NT2/D1 (cell line): ENCODE measurements at places on chromosomes 5 and 9.

GRCh38 chr9:33246269-33246860 lies 6.4 kb downstream of the SPINK4 start:
- no peak for DNase-seq

- peak; percentile 28 for DNase-seq
These were observed 269.9 kb upstream of the PAPPA start for GRCh38 chr9:115883467-115884329.

- no peak for DNase-seq
These were observed 17.8 kb upstream of the CEP72 start for GRCh38 chr5:594226-594860.

DNA sequence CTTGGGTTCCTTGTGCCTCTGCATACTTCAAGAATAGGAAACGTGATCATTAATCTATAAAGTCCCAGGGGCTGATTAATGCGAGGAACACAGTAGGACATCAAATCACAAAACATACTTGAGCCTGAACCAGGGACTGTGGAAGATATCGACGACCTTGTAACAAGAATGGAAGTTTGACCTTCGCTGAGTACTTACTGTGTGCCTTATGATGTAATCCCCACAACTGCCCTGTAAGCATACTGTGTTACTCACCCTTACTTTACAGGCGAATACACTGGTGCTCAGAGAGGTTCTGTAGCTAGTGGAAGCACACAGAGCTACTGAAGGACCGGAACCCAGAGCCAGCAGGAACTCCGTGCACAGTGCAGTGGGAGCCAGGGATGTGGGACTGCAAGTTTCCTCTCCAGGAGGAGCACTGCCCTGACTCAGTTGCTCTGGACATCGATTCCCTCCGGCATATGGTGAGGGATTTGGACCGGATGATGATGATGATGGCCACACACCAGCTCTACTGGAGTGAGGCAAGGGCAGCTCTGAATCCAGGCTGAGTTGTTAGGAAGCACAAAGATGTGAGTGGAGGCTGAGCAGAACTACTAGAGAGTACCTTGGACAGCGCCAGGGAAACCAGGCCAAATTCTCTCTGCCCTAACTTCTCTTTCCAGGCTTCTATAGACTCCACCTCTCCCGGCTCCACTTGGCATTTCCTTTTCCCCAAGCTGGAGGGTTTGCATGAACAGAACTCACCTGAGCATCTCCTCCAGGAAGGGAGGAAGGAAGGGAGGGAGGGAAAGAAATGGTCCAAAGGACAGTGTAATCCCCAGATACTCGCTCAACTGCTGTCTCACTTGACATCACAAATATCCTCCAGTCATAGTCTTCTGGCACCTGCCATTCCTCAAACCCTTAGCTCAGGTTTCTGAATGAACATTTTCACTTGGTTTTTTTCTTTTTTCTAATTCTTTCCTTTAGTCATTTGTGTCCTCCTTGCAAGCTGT lies 1.5 kb upstream of the GABBR2 start:
- DNase-seq: no peak

DNA sequence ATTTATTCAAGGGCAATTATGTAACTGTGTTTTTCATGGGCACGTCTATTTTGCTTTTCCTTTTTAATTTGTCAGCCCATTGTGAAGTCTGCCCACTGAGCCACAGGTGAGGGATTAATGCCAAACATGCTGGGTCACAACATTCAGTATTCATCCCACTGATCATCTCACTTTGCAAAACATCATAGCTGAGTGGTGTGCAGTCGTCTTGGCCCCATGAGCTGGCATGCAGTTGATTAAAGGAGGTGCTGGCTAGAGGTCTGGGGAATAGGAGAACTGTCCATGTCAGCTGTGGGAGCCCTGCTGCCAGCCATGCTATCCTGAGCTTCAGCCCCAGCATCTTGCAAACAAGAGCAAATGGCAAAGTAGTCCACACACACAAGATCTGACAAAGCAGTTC lies 11.7 kb upstream of the ESM1 start:
- no peak for DNase-seq

DNA sequence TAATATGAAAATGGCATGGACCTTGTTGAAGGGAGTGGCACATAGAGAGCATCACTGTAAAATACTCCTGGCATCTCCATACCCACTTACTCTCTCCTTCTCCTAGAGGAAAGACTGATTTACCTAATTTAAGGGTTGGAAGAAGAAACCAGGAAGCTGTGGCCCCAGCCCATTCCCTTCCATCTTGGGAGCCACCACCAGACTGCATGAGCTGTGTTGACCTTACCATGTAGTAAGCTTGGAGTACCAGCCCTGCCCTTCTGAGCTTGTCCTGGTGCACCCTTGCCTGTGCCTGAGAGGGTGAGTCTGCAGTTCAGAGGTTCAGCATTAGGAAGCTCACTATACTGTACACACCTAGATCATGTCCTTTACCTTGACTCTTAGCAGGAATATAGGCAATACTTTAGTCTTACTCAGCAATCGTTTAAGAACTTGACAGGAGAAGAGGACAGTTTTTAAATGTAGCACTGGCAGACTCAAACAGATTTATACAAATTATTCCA lies 35.7 kb upstream of the HMGCS1 start:
- no peak for DNase-seq

DNA sequence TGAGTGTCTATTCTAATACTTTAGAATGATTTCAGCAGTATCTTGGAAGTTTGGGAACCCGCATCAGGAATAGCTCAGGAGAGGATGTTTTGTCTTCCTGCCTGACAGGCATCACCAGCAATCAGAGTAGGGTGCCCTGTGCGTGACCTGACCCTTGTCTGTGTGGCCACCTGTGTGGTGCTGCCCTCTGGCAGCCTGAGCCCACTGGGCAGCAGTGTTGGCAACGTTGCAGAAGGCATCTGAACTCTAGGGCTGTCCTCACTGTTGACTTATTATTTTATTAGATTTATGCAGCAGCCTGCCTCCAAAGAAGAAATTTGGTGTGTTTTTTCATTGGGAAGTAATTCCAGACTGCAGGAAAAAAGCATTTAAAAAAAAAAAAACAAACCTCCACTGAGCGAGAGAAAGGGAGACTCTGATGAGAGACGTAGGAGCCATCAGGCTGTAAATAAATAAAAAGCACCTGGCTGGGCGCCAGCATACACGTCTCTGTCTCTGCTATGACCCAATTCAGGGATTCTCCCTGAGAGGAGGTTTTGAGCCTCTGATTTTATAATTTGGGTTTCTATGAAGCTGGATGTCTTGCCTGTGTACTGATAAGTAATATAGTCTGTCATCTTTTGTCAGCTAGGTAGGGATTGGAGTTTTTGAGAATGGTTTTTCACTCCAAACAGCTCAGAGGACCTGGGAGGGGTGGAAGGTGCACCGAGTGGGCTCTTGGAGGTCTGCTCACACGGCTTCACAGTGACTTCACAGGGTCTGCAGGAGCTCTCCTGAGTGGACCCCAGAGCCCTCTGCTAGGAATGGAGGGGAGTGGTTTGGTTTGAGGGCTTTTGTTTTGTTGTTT lies 49.0 kb downstream of the FAM78A start:
- no peak for DNase-seq

- DNase-seq: no peak
These were observed 34.9 kb upstream of the FGF1 start for GRCh38 chr5:142720641-142721271.

DNA sequence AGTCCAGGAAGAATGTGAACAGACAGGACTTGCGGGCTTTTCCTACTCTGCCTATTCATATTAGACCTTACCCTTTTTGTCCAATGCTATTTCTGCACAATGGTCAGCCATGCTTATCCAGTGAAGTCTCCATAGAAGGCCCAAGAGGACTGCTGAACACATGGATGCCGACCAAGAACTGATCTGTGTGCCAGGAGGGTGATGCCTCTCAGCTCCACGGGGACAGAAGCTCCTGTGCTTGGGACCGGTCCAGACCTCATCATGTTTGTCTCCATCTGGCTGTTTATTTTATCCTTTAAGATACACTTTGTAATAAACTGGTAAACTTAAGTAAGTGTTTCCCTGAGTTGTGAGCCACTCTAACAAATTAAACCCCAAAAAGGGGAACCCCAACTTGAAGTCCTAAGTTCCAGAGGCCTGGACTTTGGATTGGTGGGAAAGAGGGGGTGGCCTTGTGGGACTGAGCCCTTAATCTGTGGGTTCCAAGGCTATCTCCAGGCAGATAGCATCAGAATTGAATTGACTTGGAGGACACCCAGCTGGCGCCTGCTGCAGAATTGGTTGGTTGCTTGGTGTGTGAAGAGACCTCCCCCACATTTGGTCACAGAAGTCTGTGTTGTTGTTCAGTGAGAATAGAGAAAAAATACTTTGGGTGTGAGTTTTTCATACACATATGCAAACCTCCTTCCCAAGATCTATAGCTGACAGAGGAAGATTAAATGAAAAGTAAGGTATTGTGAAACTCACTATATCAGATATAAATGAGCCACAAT lies 57.9 kb upstream of the ANKH start:
- no peak for DNase-seq

GRCh38 chr5:129972465-129973141 lies 68.3 kb downstream of the CHSY3 start:
- no peak for DNase-seq

DNA sequence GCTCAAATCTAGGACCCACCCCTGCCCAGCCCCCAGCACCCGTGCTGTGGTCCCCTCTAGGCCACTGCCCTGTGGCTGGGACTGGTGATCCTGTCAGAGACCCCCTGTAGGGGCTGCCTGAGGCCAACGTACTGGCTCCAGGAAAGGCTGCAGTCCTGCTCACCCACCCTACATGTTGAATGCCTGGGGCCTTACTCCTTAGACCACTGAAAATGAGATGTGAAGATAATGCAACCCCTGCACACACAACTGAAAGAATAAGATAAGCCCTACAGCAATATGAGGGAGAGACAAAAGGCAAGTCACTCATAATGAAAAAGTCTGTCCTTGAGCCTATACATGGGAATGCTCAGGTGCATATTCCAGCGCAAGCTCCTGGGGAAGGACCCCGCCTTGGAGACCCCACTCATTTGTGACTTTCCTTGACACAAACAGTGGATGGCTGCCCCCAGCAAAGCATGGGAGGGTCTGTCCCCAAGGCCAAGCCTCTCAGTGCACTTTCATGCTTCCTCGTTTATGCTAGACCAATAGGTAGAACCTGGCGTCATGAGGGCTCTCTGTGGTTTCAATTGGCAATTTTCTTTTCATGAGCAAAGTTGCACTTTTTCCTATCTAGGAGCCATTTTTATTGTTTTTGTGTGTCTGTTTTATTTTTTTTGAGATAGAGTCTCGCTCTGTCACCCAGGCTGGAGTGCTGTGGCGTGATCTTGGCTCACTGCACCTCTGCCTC lies 12.5 kb upstream of the WNK2 start:
- no peak for DNase-seq

- no peak for DNase-seq
These were observed 6.4 kb upstream of the MEF2C start for GRCh38 chr5:88889189-88890069.

GRCh38 chr9:82651474-82651873 lies 411.5 kb downstream of the RASEF start:
- no peak for DNase-seq

DNA sequence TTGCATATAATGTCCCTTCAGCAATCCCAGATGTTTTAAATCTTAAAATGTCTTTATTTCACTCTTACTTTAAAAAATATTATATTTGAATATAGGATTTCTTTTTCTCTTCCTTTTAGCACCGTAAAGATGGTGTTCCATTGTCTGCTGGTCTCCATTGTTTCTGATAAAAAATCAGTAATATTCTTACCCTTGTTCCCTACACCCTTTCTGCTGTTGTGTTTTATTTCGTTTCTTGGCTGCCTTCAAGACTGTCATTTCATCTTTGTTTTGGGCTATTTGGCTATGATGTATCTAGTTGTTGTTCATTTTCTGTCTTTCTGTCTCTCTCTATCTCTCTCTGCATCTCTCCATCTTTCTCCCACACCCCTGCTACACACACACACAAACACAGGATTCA lies 197.9 kb downstream of the IRX2 start:
- no peak for DNase-seq

- DNase-seq: no peak
These were observed 25.0 kb upstream of the OCLN start for GRCh38 chr5:69467442-69468225.
